ENCODE measurements at places on chromosomes 7 and 10.

- no peak for DNase-seq
These were observed 46.5 kb downstream of the TMEM106B start for GRCh38 chr7:12257582-12257981.

- DNase-seq: no peak
These were observed 77.8 kb downstream of the SHH start for GRCh38 chr7:155734445-155734809.

- no peak for DNase-seq
These were observed 2.1 kb downstream of the CNNM2 start for GRCh38 chr10:102919992-102920739.

DNA sequence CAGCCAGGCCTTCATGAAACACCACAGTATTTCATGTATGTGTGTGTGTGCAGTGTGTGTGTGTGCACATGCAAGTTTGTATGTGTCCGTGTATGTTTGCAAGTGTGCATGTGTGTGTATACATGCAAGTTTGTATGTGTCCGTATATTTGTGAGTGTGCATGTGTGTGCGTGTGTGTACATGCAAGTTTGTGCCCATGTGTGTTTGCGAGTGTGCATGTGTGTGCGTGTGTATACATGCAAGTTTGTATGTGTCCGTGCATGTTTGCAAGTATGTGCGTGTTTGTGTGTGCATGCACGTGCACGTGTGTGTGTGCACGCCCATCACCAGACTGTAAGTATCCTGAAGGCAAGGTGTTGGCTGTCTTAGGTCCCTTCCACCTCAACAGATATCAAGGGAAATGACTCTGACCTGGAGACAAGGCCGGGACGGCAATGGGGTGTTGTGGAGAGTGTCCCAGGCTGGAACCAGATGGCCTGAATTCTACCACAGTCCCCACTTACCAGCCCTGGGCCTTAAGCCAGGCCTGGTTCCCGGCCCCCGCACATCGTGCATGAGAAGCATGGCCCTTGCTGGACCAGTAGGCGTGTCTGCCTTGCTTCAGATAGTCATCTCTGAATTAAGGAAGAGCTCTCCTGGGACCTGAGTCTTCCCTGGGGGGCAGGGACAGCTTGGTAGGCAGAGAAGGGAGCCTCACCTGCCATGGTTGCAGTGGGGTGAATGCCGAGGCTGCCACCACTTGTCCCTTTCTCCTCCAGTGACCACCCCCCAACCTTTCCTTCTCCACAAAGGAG is 140.0 kb downstream of the GRK5 start:
- no peak for DNase-seq

All from stimulated activated CD8-positive, alpha-beta memory T cell treated with anti-CD3 and anti-CD28 coated beads, Interleukin-7, amount 100 ng/mL, for 1 hour (primary cell).